ENCODE measurements at places on chromosomes 16 and 17.

GRCh38 chr17:82814834-82815233, 25.0 kb downstream of the ZNF750 start:
- DNase-seq, result no peak

DNA sequence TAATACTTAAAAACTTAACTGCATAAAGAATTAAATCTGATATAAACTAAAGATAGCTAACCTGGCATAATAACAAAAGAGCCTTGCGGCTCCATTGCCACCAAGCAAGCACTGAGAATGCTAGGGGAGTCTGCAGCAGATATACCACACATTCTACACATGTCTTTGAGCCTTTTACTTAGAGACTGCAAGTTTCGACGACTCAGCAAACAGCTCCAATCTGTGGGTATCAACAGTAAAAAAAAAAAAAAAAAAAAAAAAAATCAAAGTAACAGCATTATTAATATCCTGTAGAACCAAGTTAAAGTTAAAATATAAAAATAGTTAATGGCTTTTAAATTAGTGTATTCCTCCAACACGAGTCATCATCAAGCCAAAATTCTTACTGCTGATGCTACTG, 27.8 kb upstream of the INTS2 start:
- no peak for DNase-seq

DNA sequence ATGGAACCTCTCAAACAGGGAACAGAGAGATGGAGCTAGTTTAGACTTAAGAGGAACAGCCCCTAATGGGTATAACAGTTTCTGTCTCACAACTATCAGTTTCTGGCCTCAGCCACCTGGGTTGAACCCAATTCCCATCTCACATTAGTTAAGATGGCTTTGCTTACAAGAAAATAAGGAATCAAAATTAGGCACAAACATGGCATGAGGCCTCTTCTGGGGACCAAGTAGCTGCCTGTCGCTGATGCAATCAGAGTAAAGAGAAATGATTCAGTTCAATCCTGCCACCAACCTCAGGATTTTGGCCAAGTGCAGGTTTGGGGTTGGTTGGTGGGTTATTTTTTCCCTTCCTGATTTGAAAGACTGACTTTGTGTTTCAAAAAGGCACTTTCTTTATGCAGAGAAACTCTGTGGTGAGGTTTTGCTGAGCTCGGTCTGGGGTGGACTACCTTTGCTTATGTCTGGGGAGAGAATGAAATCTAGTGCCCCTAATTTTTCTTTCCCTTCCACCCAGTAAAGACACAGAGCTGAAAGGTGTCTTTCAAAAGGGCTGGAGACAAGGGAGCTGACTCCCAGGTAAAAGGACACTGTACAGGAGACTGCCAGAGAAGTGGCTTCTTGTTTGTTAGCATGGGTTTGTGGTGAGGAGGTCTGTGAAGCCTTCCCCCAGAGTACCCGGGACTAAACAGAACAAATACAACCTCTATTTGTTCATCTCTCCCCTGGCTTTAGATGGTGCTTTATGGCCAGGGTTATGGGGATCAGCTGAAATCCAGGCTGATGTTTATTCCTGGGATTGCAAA, 44.8 kb upstream of the NFAT5 start:
- DNase-seq, result no peak

DNA sequence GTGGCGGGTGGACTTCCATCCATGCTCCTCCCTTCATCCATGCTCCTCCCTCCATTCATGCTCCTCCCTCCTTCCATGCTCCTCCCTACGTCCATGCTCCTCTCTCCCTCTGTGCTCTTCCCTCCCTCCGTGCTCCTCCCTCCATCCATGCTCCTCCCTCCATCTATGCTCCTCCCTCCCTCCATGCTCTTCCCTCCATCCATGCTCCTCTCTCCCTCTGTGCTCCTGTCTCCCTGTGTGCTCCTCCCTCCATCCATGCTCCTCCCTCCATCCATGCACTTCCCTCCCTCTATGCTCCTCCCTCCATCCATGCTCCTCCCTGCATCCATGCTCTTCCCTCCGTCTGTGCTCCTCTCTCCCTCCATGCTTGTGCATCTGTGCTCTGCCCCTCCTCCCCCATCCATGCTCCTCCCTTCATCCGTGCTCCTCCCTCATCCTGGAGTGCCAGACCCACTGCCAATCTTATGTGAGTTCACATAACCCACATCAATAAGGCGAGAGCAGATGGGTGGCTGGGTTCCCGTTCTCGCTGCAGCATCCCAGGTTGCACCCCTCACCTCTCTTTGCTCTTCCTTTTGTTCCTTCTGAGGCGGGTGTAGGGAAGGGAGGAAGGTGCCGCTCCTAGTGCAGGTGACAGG, 22.8 kb downstream of the KSR1 start:
- peak; percentile 36 for DNase-seq

DNA sequence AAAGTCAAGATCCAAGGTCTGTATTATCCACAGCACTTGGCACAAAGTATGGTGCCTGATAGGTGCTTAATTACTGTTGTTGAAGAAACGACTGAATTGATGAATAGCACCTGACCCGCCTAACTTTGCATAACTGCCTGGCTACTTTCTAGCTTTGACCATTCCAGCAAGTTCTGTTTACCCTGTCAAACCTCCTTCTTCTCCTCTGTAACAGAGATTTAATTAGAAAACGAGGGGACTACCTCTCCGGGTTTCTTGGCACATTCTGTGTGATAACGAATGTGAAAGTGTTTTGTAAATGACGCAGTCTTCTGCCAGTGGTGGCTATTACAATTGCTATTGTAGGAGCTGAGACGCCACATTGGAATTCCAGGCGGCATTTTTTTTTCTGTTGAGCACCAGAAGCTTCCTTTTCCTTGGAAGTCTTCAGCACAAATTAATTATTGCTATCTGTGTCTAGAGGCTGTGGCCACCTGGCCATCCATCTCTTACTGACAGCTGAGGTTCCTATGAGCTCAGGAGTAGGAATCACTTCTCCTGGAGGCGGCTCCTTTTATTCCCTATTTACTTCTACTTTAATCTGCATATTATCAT, 522.9 kb downstream of the HS3ST4 start:
- DNase-seq, result no peak

DNA sequence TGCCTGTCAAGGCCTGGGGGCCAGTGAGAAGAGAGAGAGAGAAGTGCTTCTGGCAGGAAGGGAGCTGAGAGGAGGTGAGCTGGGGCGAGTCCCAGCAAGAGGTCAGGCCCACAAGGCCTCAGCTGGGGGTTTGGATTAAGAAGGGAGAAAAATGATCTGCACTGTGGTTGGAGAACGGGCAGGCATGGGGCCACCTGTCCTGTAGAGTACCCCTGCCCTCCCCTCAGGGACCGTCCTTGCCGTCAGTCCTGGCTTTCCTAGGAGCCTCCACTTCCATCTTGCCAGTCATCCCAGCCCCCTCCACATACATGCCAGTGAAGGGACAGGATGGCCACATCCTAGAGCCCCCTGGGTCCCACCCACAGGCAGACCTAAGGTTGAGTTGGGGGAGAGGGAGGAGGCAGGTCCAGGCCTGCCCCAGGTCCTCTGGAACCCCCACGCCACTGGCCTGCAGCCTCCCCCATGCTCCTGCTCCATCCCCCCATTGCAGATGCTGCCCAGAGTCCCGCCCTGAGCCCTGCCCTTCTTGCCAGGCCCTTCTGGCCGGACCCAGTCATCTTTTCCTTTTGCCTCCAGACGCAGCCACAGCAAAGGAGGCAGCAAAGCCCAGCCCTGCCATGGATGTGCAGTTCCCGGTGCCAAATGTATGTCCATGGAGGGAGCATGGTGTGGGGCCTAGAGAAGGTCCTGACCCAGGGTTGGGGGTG, 18.9 kb downstream of the KATNB1 start:
- DNase-seq, result no peak

GRCh38 chr17:82200743-82201497, 11.7 kb downstream of the CCDC57 start:
- DNase-seq, result peak; percentile 93

DNA sequence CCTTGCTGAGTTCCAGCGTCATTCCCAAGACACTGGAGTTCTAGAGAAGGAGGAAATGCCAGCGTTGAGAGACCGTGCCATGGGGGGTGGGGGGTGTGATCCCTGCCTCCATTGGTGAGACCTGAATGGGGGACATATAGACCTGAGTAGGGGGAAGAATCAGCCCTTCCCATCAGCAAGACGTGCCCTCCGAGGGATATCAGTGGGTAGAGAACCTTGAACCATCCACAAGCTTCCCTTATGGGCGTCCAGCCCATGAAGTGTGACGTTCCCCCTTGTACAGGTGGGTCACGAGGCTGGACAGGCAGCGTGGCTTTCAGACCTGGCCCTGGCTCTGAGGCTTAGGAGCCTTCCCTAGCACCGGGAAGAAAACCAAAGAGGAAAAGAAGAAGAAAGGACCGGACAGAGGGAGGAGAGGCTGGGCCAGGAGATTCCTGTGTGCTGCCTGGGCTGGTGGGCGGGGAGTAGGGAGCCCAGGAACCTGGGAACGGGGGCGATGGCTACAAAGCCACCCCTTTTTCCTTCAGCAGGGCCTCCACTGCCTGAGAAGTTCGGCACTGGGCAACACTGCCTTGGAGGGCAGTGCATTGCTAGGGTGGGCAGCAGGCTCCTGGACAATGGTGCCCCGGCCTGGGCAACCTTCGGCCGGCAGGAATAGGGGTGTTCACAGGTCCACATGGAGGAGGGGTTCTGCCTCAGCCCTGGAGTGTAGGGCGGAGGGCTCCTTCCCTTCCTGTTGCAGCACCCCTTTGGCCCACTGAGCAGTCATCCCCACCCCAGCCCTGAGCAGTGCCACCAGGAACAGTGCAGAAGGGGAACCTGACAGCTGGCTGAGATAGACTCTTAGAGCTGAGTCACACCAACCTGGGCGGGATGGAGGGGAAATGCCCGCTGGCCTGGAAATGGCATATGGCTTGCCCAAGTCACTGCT, 7.2 kb downstream of the RAB11FIP4 start:
- DNase-seq, result no peak

- no peak for DNase-seq
These were observed at the start of gene CHAD for GRCh38 chr17:50468304-50469207. CHAD (minus strand) TSS chr17:50468880; CDS start chr17:50468813, 67 bp downstream.

DNA sequence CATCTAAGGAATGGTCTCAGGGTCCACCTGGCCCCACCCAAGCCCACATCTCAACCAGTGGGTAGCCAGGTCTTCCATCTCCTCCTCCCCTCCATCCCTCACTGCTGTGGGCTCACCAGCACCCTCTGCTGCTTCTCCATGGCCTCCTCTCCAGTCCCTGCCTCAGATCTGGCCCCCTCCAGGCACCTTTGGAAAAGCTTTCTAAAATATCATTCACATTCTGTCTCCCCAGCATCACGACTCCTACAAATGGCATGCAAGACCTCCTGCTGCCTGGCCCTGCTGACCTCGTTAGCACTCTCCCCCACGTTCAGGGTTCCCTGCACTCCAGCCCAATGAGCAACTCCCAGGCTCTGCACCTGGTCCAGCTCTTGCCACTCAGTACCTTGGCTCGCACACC, 13.7 kb downstream of the GLP2R start:
- no peak for DNase-seq

- peak; percentile 70 for DNase-seq
These were observed 5.1 kb downstream of the CDR2 start for GRCh38 chr16:22369221-22369811.

DNA sequence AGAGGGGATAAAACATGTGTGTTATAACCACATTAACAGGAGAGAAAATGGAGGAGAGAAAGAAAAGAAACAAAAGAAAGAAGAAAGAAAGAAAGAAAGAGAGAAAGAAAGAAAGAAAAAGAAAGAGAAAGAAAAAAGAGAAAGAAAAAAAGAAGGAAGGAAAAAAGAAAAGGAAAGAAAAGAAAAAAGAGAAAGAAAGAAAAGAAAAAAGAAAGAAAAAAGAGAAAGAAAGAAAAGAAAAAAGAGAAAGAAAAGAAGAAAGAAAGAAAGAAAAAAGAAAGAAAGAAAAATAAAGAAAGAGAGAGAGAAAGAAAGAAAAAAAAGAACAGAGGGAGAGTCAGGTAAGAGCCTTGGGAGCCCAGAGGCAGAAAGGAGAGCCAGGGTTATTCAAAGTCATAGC, 446.6 kb upstream of the ASIC2 start:
- no peak for DNase-seq

DNA sequence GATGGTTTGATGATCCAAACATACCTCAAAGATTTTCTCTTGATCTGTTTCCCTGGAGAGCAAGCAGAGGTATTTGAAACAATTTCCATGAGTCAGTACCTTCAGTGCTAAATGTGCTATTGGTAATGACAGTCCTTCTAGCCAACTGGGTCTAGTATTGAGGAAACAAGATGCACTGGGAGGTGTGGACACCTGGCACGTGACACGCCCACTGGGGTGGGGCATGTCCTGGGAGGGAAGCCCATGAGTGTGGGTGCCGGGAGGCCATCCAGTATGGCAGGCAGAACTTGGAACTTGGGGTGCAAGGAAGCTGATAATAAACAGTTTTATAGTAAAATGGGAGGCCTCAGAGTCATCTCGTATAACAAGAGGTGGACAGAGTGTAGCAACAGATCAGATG, 17.9 kb upstream of the AKAP1 start:
- no peak for DNase-seq

DNA sequence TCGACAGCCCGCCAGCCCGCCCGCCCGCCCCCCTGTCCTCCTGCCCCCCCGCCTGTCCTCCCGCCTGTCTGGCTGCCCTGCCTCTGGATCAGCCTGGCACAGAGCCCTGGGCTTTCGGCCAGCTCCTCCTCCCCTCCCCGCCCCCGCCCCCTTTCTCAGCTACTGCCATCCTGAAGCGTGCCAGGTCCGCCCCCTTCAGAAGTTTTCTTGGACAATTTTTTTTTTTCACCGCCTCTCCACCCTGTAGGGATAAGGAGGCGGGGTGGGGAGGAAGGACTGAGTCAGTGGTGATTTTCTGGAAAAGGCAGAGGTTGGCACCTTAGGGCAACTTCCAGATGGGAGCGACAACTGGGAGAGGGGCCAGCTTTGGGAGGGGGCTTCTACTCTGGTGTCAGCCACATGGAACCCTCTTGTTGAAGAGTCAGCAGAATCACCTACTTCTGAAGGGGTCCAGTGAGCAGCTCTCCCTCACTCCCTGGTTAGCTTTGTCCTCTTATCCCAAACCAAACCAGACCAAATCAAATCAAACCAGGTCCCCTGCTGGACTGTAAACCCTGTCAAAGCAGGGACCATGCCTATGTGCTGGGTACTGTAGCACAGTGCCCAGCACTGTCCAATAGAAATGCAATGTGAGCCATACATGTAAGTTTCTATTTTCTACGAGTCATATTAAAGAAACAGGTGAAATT, 19.7 kb downstream of the IGF2BP1 start:
- no peak for DNase-seq

- DNase-seq, result peak; percentile 45
These were observed 85.0 kb upstream of the DNAJA2 start for GRCh38 chr16:47058295-47059086.
